ENCODE measurements at places on chromosomes 16 and 17.

GRCh38 chr17:54439816-54440215 is 460.8 kb upstream of the TOM1L1 start:
- no peak for DNase-seq

GRCh38 chr17:80668375-80669148 is 123.9 kb downstream of the RPTOR start:
- DNase-seq, result no peak

GRCh38 chr16:3175157-3176093 is 12.6 kb upstream of the OR1F1 start:
- no peak for DNase-seq

GRCh38 chr17:4195306-4195705 is 52.3 kb downstream of the CYB5D2 start:
- no peak for DNase-seq

GRCh38 chr17:57311281-57312216 is 55.2 kb downstream of the MSI2 start:
- DNase-seq, result no peak

- DNase-seq, result no peak
These were observed 44.2 kb upstream of the DNAH9 start for GRCh38 chr17:11554042-11554441.

- no peak for DNase-seq
These were observed 93.7 kb downstream of the TANGO6 start for GRCh38 chr16:68936736-68937631.

DNA sequence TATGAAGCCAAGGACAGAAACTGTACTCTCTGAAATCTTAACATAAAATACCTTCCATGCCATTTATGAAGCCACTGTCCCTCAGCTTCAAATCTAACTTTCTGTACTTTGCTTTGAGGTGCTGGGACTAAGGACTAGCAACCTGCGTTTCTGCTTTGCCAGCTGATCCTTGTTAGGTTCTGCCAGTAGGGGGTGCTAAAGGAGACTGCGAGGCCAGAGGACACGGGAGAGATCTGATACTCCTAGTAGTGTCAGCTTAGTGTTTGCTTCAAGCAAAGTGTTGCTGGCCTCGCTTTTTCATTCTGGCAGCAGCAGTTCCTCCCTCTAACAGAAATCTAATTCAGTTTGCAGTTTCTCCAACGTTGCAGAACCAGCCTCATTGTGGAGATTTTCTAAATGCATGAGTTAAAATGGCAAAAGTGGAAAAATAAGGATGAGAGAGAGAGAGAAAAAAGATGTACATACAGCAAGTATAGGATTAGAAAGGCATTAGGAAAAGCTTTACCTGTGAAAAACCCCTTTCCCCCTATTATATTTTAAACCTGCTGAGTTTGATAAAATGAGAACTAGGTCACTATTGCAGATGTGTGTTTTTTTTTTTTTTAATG is 297.5 kb downstream of the CA10 start:
- no peak for DNase-seq

DNA sequence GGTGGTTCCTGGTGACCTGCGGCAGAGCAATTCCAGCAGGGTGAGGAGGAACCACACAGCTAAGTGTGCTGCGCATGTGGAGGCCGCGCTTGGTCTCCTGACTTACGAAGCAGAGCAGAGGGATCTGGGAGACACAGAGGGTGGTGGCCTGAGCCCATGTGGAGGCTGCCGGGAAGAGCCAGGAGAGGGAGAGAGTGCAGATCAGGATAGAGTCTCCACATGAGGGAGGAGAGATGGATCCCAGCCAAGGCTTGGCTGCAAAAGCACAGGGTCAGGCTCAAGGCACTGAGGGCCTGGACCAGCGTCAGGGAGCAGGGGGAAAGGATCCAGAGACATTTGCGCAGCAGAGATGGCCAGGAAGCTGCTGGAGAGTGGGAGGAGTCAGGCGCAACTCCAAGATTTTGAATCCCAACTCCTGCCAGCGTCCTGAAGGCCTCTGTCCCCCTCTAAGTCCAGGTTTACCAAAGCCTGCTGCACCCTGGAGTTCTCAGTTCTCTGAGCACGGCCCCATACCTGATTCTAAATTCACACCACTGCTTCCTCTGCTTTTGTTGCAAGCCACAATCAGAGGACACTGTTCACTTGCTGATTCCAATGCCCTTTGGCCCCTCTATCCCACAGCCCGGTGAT is 11.3 kb upstream of the MLLT6 start:
- no peak for DNase-seq

DNA sequence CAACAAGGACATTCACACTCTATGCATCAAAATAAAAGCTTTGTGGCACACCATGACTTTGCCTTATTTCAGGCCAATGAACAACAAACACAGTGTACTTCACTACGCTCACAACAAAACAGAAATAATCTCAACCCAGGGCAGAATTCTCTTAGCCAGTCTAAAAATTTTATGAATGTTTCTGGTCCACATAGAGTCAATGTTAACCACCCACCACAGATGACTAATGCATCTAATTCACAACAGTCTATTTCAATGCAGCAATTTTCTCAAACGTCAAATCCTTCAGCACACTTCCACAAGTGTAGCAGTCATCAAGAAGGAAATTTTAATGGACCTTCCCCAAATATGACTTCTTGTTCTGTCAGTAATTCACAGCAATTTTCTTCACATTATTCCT is 101.7 kb downstream of the CHD9 start:
- no peak for DNase-seq

DNA sequence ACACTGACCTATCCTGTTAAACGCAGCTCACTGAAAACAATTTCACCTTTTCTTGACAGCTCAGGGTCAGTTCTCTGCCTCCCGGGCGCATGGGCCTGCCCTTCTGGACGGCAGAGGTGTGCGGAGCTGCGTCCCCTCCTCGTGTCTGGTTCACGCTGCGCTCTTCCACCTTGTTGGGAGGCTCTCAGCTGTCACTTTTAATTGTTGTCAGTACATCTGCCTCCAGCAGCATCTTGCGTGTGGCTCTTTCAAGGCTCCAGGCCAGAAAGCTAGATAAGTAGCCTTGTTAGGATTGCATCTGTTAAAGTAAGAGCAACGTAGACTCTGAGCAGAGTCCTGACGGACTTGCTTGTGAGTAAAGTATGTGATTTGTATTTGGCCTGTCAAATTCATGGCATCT is 59.4 kb downstream of the MGAT5B start:
- no peak for DNase-seq

GRCh38 chr16:63613701-63614100 is 1508.2 kb downstream of the CDH11 start:
- no peak for DNase-seq

DNA sequence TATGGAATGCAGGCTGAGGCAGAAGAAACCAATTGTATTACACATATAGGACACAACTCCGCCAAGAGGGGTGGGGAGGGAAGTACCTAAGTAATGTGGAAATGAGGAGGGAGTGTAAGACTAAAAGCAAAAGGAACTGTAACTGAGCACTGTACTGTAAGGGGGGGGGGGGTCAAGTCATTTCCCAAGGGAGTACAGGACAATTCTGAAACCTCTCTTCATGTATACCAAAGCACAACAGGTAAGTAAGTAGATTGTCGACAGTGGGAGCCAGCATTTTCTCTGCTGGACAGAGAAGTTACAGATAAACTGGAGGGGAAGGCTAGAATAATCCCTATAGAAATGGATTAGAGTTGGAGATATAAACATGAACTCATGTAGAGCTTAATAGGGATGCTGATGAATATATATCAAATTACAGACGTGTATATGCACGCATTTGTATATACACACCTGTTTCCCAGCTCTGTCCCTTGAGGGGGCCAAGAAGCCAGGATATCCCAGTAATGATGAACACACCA is 6.4 kb downstream of the USP22 start:
- no peak for DNase-seq

GRCh38 chr17:73337330-73337710 is 25.5 kb upstream of the CDC42EP4 start:
- DNase-seq, result no peak
